ENCODE measurements at places on chromosomes 6 and 20.

DNA sequence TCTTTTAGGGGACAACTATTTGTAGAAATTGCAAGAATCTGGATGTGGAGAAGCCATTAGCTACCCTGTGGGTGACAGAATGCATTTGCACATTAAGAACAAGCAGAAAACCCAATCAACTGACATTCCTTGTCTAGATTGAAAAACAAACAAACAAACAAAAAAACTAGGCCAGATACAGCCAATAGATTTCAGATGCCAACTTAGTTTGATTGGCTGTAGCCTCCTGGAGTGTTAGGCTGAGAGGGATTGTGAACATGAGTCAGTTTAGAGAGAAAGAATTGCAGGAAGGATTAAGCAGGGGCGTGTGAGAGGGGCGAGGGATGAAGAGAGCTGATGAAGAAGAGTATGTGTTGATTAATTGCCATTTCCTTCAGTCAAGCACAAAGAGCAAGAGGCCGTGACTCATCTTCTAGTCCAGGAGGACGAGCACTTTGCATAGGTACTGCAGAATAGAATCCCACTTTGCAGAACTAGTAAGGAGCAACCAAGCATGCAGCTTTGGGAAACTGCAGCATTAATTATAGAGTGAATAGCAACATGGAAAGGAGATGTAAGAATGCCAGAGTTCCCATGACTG, 188.0 kb upstream of the RAB32 start:
- DNase-seq = no peak

DNA sequence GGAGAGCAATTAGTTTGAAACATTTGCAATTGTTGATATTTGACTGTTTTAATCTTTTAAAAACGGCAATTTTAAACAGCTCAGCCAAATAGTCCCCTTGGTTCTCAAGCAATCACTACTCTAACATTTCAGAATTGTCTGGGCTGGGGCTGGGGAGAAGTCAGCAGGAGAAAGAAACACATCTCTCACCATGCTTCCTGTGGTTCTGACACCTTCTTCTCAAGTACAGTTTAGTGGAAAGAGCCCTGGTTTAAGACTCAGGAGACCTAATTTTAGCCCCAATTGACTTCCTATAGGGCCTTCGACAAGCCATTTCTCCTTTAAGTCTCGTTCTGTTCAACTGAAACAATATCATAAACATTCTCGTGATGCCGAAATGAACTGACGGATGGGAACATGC, 168.4 kb upstream of the CDYL start:
- DNase-seq = no peak

GRCh38 chr6:95882371-95882770, 133.4 kb upstream of the FUT9 start:
- DNase-seq = no peak

DNA sequence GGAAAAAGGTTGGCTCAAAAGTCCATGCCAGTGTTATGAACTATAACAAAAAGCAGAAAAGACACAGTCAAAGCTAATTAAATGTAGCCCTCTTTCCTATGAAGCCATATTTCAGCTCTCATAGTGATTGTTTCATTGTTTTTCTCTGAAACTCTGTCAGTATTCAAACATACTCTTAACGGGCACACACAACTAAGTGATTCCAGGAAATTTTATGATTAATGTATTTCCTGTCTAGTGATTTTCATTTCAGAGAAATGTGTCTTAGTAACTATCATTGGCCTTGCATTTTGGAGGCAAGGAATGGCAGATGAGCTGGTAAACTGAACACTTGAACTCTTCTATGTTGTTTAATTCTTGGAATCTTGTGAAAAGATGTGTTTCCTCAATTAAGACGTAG, 68.0 kb downstream of the CLVS2 start:
- DNase-seq = no peak

- DNase-seq = no peak
Observed at GRCh38 chr6:161740486-161740885, 466.6 kb upstream of the AGPAT4 start.

- DNase-seq = no peak
Observed at GRCh38 chr6:110357298-110357663, 868 bp downstream of the METTL24 start.

DNA sequence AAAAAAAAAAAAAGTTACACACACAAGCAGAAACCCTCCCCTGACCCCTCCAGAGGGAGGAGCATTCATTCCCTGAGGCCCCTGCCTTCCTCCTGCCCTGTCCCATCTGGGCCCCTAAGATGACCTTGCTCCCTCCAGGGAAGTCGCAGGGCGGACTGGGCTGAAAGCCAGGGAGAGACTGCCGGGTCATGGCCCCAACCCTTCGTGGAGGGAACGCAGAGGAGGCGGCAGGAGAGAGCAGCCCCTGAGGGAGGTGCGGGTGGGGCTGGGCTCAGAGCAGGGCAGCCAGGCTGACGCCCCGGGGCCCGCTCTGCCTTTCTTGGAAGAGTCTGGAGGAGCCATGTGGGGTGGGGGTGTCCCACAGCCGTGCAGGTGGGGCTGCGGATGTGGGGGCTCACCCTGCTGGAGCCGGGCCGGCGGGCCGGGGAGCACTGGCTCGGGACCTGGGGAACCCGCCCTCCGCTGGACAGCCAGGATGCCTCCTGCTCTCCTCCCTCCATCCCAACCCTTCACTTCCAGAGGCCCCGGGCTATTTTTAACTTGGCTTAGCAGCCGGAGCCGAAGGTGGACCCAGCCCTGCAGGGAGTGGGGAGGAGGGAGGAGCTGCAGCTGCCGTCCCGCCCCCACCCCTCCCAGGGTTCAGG, 15.0 kb upstream of the ABHD16B start:
- no peak for DNase-seq

DNA sequence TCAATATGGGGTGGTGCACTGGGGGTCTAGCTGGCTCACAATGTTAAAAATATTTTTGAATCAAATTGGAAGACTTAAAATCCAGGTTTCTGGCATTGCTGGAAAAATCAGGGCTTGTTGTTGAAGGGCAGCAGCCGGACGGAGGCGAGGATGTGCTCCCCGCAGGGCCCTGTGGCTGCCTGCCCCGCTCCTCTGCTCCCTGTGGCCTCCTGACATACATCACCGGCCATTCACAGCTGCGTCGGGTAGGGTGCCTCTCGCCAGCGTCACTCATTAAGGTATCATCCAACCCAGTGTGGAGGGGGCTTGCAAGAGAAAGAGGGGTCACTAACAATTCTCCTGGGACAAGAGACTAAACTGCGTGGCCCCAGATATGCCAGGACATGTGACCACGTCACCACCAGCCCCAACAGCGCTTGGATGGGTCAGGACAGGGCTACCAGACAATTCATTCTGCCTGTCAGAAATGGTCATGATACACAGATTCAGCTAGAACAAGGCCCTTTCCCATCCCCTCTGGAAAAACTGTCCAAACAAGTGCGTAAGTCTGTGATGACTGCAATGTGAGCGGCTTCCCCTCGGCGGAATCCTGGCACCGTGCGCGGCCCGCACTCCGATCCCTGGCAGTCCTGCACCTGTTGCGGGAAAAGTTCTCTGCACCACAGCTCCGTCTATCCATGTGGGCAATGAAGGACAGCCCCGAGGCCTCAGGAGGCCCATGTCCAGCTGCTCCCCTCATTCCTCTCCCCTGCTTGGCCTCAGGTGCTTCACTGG, 12.0 kb downstream of the GATA5 start:
- no peak for DNase-seq

DNA sequence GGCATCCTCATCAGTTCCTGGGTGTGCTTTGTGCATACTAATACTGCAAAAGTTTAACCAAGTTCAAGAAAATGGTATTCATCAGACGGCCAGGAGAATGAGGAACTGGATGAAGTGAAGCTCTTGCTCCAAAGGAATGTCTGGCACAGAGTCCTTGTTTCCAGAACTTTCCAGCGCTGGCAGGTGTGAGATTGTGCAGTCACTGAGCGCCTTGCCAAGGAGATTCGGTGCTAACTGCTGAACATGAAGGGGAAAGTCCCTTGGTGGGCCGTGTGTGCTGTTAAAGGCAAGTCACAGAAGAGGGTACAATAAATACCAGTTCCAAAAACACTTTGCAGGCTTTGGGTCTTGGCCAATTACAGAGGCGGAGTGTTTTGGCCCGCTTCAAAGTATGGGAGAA, 262.3 kb upstream of the SOX4 start:
- DNase-seq = no peak

GRCh38 chr6:2600363-2600762, 150.4 kb downstream of the MYLK4 start:
- no peak for DNase-seq

GRCh38 chr6:66725670-66726069, 1018.6 kb upstream of the EYS start:
- DNase-seq = no peak

DNA sequence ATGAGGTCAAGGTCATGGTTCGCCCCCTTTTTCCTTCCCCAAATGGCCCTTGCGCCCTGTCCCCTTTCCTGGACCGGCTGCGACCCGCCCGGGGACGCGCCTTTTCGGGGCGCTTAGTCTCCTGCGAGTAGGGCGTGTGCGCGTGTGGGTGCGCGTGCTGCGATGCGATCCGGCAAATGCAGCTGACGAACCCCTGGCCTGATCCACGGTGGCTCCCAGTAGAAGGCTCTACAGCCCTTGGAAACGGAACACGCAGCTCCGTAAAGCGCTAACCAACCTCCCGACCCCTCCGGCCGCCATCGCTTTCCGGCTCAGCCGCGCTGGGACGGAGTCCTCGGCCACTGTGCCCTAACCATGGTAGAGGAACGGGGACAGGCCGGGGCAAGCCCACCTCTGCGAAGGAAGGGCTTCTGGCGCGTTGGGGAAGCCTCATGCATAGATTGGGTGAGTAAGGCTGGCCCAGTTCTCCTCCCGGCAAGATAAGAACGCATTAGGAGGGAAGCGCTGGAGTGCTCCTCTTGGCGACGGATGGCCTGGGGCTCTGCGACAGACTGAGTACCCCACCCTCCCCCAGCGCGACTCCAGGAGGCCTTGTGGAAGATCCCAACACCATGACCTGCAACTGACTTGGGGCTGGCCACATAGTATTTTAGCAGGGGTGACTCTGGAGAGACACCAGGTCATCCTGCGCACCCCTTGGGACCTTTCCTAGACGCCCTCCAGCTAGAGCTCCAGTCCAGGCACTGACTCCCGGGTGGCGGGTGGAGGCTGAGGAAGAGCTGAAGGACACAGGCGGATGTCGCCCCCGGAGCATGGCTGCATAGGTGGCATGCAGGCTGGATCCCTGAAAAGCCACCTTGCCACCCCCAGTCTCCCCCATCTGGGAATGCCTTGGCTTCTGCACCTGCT, 1.1 kb upstream of the SLC4A11 start:
- no peak for DNase-seq

- no peak for DNase-seq
Observed at GRCh38 chr20:51326201-51326819, 216.2 kb downstream of the NFATC2 start.

GRCh38 chr6:144667532-144668503, 382.7 kb downstream of the UTRN start:
- DNase-seq = no peak

GRCh38 chr6:138572167-138572875, 73.0 kb upstream of the NHSL1 start:
- peak; percentile 58 for DNase-seq

DNA sequence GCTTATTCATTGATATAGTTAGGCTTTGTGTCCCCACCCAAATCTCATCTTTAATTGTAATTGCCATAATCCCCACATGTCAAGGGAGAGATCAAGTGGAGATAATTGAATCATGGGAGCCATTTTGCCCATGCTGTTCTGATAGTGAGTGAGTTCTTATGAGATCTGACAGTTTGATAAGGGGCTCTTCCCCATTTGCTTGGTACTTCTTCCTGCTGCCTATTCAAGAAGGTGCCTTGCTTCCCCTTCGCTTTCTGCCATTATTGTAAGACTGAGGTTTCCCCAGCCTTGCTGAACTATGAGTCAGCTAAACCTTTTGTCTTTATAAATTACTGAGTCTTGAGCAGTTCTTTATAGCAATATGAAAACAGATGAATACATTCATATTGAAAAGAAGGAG, 45.6 kb downstream of the CENPW start:
- no peak for DNase-seq

DNA sequence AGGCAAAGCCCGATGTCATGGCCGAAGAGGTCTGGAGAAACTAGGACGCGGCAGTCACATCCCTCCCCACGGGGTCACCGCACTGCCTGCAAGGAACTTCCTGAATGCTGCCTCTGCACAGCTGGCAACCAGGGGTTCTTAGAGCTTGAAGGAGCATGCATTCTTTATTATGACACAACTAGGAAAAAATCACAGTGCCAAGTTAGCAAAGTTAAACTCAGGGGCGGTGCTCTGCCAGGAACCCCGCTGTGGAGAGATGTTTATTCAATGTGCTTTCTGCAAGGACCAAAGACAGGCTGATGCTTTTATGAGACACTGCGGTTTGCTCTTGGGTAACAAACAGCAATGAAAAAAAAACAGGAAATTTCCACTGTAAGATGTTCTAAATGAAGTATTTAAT, 287.3 kb upstream of the FOXQ1 start:
- peak; percentile 89 for DNase-seq

GRCh38 chr6:65998544-65998943, 291.5 kb upstream of the EYS start:
- DNase-seq = no peak

GRCh38 chr6:37369321-37370201, 15.8 kb downstream of the RNF8 start:
- no peak for DNase-seq

DNA sequence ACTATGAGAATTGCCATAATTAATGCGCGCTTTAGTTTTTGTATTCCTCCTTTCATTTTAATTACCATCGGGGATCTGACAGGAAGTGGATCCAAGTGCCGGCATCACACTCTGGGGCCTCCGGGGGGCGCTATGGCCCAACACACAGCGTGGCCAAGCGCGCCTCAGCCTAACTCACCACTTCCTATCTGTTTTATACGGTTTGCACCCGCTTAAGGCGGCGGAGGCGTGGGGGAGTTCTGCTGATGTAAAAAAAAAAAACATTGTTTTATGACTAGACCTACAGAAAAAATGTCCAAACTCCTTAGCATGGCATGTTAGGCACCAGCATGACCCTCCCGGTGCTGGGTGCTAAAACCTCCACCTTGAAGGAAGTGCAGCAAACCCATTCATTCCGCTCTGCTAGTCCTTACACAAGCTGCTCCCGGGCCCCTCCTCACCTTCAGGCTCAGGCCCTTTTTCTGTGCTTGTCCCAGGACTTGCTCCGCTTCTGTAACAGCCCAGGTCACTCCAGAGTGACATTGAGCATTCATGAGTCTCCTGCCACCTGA, 4.5 kb upstream of the EBF4 start:
- DNase-seq = no peak

- DNase-seq = peak; percentile 42
Observed at GRCh38 chr20:31652917-31653396, 15.2 kb downstream of the COX4I2 start.

DNA sequence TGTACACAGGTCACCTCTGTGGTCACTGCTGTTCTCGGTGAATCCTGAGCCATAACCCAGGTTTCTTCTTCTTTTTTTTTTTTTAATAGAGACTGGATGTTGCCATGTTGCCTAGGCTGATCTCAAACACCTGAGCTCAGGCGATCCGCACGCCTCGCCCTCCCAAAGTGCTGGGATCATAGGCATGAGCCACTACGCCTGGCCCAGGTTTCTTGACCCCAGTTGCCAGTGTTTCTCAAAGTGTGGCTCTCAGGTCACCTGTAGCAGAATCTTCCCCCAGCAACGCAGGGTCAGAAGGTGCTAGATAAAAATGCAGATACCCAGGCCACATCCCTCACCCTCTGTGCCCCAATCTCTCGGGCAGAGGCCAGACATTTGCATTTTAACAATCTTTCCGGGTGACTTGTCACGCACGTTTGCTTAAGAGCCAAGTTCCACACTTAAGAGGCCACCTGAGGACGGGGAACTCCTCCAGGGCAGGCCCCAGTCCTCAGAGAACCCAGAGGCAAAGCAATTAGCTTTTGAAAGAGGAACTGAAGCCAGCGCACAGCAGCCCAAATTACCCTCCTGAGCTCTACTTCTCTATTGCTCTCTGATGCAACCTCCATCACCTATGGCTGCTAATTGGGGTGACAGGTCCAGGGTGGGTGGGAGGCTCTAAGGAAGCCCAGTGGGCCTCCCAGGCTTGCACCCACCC, 81.8 kb downstream of the NFATC2 start:
- no peak for DNase-seq
